ENCODE measurements at places on chromosomes 3 and 15.

DNA sequence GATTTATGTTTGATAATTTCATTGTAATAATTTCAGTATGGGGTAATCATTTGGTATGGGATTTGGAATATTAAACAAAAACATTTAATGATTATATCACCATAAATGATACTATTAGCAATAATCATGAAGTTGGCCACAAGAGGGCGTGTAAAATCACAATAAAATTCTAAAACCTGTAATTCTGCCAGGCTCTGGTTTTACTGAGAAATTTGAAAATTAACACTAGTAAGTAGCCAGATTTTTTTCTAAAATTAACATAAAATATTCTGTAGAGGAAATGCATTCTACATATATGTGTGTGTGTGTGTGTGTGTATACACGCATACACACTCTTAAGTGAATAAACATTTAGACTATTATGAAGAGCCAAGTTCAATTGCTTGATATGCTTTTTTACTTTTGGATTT is 40.5 kb downstream of the FEZF2 start:
- peak; percentile 21 for DNase-seq

GRCh38 chr3:136518102-136518501 is 234.1 kb downstream of the STAG1 start:
- no peak for DNase-seq

DNA sequence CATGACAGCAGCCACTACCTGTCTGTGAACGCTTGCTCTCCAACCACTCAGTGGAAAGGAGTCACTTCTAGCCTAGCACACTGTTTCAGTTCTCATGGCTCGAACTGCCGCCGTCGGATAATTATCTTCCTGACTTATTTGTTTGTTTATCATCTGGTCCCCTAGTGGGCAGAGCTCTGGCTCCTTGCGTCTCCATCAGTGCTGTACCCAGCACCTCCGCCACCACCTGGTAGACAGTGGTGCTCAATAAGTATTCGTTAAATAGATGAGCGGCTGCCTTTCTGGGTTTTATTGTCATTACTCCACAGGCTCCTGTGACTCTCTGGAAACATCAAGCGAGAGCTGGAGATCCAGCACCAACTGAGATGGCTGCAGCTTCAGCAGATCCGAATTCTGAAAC is 297.5 kb downstream of the NTRK3 start:
- DNase-seq = no peak

DNA sequence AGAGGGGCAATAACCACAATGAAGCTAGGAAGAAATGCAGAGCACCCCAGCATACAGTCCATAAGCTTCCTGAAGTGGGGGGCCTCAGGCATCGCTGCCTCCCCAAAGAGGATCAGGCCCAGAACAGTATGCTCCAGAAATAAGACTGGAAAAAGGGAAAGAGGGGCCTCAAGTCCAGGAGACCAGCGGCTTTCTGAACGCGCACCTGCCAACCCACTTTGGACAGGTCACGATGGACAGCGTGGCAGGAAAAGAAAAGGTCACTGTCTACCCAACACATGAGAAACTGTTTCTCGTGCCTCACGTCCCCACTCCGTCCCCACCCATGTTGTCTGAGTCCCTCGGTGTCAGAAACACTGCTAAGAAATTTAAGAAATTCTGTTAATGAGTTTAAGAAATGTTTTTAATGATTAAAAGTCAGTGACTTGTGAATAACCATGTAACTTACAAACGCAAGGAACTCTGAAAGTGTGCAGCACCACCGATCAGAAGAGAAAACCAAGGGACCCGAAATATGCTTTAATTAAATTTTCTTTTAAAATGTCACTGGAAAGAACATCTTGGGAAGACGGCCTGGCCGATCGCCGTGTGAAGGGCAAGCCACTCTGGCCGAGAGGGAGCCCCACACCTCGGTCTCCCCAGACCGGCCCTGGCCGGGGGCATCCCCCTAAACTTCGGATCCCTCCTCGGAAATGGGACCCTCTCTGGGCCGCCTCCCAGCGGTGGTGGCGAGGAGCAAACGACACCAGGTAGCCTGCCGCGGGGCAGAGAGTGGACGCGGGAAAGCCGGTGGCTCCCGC is 1.7 kb upstream of the PPARG start:
- no peak for DNase-seq

DNA sequence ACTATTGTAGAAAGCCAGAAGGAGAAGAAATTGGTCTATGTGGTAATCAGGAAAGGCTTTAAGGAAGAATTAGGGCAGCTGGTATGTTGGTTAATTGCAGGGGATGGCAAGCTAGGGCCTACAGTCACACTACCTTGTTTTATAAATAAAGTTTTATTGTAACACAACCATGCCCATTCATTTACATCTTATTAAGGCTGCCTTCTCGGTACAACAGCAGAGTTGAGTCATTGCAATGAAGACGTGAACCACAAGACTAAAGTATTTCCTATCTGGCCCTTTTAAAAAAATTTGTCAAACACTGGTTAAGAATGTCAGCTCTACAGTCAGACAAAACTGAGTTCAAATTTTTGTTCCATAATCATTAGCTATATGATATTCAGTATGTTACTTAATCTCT is 8.3 kb downstream of the SERPINI1 start:
- no peak for DNase-seq

Measured in left kidney (tissue), 8 donors.